ENCODE measurements at places on chromosomes 6 and 20.

DNA sequence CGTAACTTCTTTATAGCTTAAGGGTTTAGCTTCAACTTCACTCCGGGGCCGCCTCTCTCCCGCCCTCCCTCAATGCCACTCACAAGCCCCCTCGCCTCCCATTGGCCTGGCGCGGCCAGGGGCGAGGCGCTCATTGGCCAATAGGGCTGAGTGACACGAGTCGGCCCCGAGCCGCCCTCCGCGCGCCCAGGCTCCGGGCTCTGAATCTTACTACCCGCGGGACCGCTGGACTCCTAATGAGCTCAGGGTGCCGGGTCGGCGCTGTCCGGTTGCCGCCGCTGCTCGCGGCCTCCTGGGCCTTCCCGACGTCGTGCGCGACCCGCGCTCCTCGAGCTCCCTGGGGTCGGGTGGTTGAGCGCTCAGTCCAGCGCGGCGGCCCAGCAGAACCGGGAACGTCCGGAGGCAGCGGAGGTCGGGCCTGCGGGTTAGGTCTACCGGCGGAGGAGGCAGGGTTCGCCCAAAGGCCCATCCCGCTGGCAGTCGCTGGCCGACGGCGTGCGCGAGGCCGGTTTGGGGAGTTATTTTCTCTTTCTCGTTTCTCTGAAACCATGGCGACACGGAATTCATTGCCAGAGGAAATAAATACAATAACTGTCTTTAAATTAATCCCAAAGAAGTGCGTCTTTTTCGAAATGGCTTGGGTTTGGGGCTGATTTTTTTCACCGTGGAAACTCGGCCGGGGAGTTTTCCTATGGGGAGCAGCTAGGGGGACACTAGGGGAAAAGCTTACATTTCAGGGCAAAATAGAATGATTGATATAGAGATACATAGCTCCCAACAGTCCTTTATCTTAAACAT, at the start of gene SIM1:
Gene SIM1 (minus strand): TSS at position 19 of the 798 bp plus-strand sequence. CDS start 1,453 bp downstream, outside the sequence.
- no peak for DNase-seq

GRCh38 chr6:106308985-106309384, 16.6 kb downstream of the ATG5 start:
- no peak for DNase-seq

DNA sequence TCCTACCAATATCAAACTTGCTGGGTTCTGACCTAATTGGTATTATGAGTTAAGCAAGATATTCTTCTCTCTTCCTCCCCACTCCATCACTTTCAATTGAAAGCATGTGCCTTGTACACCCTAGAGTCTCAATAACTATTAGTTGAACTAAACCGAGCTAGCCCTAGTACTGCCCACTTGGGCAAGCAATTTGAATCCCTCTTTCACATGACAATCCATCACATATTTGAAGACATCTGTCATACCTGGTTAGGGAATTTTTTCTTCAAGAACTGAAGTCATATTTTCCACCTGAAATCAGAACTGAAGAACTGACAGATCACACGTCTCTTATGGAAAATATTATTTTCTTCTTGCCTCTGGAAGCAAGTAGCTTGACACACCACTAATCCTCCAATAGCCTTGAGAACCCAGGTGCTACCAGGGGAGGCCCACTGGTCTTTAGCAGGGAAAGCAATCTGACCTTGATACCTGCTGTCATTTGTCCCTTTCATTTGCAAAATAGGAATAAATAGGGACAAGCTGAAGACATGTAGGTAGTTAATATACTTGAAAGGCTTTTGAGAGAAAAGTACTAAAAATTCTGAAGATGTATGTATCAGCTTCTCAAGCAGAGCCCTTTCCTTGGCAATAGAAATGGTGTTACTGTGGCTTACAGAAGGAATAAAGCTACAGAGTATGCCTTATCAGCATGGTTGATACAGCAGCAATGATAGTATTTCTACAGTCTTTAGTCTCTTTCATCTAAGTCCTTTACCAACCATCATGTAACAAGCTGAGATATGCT, 71.4 kb downstream of the GJA10 start:
- no peak for DNase-seq

DNA sequence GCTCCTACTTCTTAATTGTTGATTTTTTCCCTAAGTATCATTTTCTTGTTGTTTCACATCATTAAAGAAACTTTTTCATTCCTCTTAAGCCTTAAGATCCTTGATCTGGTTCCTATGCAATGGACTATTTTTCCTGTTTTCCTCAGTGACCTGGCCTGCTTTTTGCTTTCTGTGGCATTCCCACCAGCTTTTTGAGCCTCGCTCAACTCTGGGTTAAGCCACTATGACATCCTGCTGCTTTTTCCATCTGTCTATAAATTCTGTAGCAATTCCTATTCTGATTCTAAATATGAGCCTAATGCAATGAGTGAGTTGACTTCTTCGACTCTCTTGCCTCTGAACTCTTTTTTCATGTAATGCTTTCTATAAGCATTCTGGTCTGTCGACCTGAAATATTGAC, 160.3 kb downstream of the GRM1 start:
- no peak for DNase-seq

DNA sequence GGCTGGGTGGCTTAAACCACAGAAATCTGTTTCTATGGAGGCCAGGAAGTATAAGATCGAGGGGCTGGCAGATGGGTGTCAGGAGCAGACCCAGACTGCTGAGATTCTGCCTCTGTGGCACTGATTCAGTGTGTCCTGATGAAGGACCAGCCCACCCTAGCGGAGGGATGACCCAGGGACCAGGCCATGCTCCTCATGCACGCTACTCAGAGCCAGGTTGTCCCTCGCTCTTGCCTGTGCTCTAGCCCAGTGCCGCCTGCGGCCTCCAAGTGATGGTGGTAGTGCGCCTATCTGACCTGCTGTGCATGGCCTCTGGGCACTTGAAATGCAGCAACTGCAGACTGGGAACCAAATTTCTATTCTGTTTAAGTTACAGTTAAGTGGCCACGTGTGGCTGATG, 13.1 kb upstream of the APMAP start:
- DNase-seq: no peak
